ENCODE measurements at places on chromosomes 12 and 14.

GRCh38 chr14:92109490-92109889 lies 3.1 kb upstream of the ATXN3 start:
- DNase-seq, result no peak

DNA sequence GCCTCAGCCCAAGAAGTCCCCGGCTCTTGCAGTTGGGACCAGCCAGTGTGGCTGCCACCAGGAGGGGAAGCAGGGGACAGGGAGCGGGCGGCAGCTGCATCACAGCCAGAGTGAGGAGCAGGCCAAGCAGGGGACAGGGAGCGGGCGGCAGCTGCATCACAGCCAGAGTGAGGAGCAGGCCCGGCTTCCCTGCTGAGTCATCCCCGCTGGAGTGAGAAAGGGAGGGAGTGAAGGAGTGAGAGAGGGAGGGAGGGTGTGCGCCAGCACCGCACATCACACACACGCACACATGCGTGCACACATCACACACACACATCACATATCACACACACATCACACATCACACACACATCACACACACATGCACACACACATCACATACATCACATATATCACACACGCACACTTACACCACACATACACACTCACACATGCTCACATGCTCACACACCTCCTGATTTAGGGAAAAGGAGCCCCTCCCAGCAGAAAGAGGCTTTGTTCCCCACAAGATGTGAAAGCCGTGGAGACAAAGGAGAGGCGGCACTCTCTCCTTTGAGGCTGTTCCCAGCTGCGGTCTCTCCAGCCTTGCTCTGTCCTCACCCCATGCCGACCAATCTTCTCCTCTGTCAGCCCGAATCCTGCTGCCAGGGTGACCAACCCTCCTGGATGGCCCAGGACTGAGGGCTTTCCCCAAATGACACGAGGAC lies 16.7 kb upstream of the ZDHHC22 start:
- DNase-seq, result no peak

DNA sequence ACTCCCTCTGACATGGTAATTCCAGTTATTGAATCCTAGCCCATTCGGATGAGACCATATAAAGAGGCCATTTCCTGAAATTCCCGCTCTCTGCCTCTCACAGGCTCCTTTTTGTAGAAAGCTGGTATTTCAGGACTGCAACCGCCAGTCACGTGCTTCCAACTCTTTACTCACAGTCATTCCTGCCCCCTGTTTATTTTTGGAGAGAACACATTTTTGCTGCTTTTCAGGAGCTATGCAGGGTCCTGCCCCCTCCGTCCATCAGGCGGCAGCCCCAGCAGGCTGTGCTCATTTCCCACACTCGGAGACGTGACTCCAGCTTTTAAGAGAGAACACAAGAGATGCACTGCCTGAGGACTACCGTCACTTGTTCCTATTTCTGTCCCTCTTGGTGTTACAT lies 26.8 kb downstream of the IFT43 start:
- no peak for DNase-seq

GRCh38 chr14:104442107-104442551 lies 137.4 kb upstream of the C14orf180 start:
- peak; percentile 7 for DNase-seq

DNA sequence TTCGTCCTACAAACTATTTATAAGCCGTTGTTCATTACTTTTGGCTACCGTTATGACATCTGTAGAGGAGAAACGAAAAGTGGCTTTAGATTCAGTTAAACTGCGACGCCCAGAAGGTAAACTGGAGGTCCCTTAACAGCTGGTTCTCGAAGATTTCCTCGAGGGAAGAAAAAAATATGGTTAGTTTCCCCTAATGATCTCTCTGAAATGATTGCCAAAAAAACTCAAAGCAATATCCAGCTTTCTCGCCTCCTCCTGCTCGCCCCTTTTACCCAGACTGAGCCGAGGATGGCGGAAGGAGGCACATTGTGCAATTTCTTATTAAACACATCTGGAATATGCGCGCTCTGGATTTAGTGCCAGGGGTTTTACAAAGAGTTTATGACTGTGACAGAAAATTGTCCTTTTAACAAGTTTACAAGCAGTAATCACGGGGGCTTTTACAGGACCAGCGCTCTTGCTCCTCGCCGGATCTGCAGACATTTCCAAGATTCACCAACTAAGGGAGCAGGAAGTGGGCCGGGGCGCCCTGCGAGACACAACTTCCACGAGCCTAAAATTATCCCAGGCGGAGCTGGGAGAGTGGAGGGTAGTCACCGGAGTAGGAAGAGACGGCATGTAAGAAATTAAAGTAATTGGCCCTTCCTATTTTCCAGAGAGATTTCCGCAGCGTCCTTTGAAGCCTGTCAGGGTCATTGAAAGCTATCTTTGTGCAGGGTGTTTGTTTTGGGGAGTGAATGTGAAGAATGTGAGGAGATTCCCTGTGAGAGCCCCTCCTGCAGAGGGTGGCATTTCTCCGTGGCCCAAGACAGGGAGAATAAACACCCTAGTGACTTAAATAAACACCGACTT lies 5.6 kb downstream of the SIX1 start:
- no peak for DNase-seq

- no peak for DNase-seq
Measured at GRCh38 chr12:81010641-81011040, 67.2 kb upstream of the ACSS3 start.

DNA sequence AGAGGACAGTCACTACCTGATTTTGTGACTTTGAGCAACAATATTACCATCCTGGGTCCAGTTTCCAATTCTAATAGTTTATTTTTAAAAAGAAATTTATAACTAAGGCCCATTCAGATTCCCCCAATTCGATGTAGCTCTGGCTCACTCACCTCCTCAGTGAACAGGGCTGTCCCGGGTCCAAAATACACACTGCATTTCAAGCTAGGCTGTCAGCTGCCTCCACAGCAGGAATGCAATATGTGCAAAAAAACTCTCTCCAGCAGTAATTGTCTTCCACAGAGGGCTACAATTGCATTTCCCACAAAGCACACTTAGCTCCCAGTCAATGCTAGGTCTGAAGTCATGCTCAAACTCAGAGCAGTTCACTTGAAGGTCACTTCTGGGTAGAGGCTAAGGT lies 39.3 kb upstream of the ZNF641 start:
- no peak for DNase-seq

DNA sequence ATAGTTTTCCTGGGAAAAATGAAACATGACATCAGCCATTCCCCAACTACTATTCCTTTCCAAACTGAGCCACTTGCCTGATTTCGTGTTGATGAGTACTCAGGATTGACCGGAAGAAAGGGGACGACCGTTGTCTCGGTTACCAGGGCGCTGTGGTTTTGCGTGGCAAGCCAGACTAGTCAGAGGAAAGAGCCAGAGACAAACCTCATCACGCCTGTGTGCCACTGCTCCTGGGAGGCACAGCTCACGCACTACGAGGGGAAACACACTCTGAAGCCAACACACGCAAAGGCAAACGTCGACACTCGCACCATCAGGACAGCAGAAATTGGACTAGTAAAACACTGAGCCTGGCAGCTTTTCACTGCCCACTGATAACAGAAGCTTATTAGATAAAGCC lies 35.0 kb downstream of the GIT2 start:
- no peak for DNase-seq

All from stimulated activated CD8-positive, alpha-beta memory T cell treated with anti-CD3 and anti-CD28 coated beads, Interleukin-4, amount 100 ng/mL, for 48 hours (primary cell).